ENCODE measurements at places on chromosomes 1 and 21.

DNA sequence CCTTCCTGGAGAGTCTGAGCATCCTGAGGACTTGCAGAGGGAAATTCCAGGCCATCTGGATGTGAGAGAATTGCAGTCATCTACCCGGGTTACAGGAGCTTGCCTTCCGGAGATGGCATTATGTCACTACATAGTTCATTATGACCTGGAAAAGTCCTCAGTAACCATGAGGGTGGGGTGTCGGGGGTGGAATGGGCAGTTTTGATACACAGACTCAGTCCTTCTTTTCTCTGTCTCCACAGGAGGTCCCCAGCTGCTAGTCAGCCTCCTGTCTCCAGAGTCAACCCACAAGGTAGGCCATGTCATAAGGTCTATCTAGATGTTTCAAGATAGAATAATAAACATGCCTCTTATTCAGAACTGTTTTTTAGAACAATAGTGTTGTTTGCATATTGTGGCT is 268.2 kb upstream of the SGIP1 start:
- DNase-seq = no peak

DNA sequence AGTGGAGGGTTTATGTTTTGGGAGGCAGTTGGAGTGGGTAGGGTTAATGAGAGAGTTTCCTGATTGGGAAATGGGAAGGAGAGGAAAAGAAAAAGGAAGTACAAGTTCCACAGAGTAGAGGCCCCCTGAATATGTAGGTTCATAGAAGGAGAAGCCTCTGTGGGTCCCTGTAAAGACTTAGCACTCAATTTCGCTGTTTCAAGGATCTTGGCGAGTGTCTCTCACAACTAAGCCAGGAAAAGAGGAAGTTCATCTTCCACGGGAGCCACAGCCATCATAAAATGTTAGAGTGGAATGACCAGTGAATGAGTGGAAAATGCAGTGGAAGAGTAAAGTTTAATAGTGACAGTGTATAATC is 17.4 kb upstream of the DPYD start:
- DNase-seq = no peak

- no peak for DNase-seq
These were observed 4.7 kb downstream of the AGPAT3 start for GRCh38 chr21:43869486-43870325.

DNA sequence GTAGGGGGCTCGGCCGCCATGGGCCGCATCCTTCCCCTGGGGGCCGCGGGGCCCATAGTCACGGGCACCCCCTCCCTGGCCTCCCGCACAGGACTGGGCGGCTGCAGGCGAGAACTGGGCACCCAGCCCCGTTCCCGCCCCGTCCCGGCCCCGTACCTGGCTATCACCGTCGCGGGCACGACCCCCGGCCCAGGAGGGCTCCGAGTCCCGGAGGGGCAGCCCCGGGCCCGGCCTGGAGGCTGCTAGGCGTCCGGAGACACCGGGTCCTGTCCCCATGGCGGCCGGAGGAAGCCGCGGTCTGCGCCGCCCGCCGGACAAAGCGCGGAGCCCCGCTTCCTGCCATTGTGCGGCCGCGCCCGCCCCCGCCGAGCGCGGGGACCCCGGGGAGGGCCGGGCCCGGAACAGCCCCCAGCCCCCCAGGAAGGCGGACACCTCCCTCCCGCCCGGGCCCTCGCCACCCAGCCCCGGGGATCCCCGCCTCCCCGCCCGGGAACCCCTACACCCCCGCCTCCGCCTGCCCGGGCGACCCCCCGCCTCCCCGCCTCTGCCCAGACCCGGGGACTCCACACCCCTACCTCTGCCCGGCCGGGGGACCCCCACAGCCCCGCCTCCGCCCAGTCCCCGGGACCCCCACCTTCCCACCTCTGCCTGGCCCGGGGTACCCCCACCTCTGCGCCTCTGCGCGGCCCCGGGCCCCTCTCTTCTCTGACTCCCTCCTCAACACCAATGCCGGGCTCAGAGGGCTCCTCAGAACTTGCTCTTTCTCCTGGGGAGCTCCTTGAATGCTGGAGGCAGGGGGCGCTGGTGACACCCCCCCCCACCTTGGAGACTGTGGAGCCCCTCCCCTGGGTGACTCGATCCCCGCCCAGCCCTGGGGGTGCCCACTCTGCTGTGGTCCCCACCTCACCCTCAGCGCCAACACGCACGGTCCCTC is 6.0 kb downstream of the PLEKHG5 start:
- DNase-seq = no peak

DNA sequence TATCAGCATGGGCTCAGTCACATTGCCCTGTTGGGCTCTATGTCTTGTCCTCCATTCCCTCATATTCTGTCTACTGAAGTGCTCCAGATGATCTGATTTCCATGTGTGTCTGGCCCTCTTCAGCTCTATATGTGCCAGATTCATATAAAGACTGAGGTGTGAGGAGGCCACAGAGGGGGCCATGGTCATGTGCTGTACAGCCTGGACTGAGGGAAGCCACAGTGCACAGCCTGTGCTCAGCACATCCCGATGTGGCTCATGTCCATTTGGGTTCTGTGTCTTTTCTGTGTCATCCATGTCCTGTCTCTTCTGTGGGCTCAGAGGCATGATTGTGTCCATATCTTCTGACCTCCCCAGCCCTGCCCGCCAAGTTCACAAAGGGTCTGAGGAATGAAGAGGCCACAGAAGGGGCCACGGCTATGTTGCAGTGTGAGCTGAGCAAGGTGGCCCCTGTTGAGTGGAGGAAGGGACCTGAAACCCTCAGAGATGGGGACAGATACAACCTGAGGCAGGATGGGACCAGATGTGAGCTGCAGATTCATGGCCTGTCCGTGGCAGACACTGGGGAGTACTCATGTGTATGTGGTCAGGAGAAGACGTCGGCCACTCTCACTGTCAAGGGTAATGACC is 97.0 kb downstream of the OBSCN start:
- no peak for DNase-seq

GRCh38 chr1:234588386-234588785 is 21.6 kb downstream of the IRF2BP2 start:
- no peak for DNase-seq

DNA sequence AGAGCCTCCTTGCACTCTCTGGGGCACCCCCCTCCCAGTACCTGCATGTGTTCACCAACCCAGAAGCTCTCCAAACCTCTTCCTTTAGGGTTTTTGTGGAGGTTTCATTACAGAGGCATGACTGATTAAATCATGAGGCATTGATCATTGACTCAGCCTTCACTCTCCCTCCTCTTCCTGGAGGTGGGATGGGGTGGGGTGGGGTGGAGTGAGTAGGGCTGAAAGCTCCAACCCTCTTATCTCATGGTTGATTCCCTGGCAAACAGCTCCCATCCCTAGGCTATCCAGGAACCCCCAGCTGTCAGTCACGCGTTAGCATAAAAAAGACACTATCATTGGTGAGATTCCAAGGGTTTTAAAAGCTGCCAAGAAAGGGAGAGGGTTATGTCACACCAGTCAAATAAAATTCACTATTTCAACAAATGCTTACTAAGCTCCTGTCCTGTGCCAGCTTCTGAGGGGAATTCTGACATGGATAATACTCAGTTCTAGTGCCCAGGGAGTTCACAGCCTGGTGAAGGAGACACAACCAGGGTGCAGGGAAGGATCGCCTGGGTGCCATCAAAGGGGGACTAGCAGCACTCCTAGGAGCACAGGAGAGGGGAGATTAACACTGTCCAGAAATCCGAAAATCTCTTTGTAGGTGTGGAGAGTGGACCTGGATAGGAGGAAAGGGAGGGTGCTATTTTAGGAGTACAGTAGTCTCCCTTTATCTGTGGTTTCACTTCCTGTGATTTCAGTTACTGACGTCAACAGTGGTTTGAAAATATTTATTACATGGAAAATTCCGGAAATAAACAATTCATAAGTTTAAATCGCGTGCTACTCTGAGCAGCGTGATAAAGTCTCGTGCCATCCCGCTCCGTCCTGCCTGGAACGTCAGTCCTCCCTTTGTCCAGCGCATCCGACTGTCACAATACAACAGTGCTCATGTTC is 6.8 kb upstream of the IL24 start:
- no peak for DNase-seq
